A549 treated with CORT108297 at 1 μM for 4 hours (cell line): ENCODE measurements at places on chromosomes 7 and 10. TPM values are rescaled to one million over a fixed set of nuclear protein-coding genes. Genes with fewer than 3 reads are reported as not detected.

ASNS gene
- 52.9 to 68.2 TPM (median 61.3 TPM) in 5 replicates for total RNA-seq

ABCC2 gene
- total RNA-seq: 150 to 171 TPM (median 160 TPM) in 5 replicates

HMX2 gene
- total RNA-seq: 0.08 to 0.14 TPM (median 0.11 TPM) in 4 of 5 replicates, not detected in the other

RGR gene
- not detected in 5 replicates for total RNA-seq

TCERG1L gene
- total RNA-seq: not detected in 5 replicates

CUTC gene
- total RNA-seq: 31.2 to 37.2 TPM (median 36.9 TPM) in 5 replicates

FAM25A gene
- 0.56 TPM in 1 of 5 replicates, not detected in the others for total RNA-seq

PRR15 gene
- 1.1 to 2.6 TPM (median 2.2 TPM) in 5 replicates for total RNA-seq

NPSR1 gene
- total RNA-seq: not detected in 5 replicates

NPFFR1 gene
- not detected in 5 replicates for total RNA-seq

DRGX gene
- total RNA-seq: 0.06 to 0.09 TPM in 2 of 5 replicates, not detected in the others

BET1 gene
- 22.9 to 34.6 TPM (median 26.5 TPM) in 5 replicates for total RNA-seq

ITPRID1 gene
- total RNA-seq: not detected in 5 replicates

FAM25C gene
- 0.53 to 3.3 TPM (median 1.4 TPM) in 4 of 5 replicates, not detected in the other for total RNA-seq

TEX36 gene
- total RNA-seq: not detected in 5 replicates

RBM20 gene
- total RNA-seq: 1.1 to 1.7 TPM (median 1.5 TPM) in 5 replicates

CTAGE4 gene
- not detected in 5 replicates for total RNA-seq
